ENCODE measurements at places on chromosomes 11 and 22. TPM values are rescaled to one million over a fixed set of nuclear protein-coding genes. Genes with fewer than 3 reads are reported as not detected.
A peak's percentile ranks its signal among the peaks of the same experiment; 100 is the strongest.

- peak; percentile 20 for DNase-seq
Measured at GRCh38 chr11:111391328-111392124, 12.5 kb upstream of the POU2AF1 start.

Gene TM7SF2
- 10.0 TPM for total RNA-seq

DNA sequence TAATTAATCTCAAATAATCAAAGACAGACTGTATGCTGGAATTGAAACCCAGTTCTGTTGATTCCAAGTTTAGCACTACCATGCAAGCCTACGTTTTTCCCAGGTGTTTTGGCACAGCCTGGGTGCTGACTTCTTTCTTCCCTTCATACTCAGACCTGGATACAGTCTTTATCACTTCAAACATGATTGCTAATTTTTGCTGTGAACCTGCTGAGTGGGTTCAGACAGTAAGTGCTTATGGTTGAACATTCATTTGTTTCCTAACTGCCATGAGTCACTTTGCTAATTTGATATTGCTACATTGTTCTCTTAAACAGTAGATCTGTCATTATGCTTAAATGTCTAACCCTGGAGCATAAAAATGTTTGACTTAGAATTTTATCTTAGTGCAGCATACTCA is 12.2 kb downstream of the PAAF1 start:
- DNase-seq, result peak; percentile 46

- no peak for DNase-seq
Measured at GRCh38 chr11:2706321-2706720, 6.5 kb upstream of the KCNQ1OT1 start.

DNA sequence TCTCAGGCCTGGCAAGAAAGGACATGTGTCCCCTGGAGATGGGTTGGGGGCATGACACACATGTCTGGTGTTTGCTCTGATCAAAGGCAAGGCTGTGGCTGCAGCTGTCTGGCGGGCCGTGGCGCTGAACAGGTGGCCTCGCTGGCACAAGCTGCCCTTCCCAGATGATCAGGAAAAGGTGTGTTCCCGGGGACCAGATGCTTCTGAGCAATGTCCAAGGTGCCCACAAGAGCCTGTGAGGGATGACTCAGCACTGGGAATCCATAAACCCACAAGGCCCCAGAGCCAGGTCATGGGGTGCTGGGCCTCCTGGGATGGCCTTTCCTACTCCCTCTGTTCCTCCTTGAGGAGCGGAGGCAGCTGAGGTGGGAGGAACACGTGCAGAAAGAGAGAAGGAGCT is 9.7 kb upstream of the LRP5 start:
- DNase-seq, result peak; percentile 12

Gene MGAT3
- total RNA-seq, result 0.27 TPM

DNA sequence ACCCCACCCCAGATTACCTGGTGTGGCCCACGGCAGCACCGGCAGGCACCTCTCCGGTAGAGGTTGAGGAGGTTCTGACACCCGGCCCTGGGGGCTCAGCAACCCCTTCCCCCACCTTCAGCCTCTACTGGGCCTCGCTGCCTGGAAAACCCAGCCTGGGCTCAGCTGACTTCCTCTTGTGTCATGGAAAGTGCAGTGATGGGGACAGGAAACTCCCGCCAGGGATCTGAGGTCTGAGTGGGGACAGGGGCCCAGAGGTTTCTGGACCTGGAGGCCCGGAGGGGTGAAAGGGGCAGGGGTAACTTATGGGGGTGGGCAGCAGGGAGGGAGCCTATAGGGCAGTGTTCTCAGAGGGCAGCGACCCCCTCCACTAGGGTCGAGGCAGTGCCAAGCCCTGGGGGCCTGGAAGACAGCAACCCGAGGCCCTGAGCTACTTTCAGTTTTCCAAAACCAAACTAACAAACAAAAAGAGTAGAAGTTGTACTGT is 10.0 kb upstream of the CD5 start:
- DNase-seq, result no peak

Gene LIPT2
- not detected for total RNA-seq

- DNase-seq, result peak; percentile 30
Measured at GRCh38 chr11:60914633-60915247, 782 bp downstream of the TMEM109 start.

DNA sequence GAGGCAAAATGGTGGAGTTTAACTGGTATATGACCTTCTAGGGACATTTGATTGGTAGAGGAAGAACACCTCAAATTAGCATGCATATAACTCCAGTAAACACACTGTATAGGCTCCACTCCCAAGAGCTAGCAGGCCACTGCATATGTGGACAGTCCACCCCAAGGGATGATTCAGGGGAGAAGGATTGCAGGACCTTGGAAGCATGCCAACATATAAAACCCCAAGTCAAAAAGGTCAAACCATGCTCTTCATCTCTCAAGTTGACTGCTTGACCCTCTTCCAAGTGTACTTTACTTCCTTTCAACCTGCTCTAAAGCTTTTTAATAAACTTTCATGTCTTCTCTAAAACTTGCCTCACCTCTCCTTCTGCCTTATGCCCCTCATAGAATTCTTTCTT is 459.9 kb upstream of the CCDC179 start:
- no peak for DNase-seq

DNA sequence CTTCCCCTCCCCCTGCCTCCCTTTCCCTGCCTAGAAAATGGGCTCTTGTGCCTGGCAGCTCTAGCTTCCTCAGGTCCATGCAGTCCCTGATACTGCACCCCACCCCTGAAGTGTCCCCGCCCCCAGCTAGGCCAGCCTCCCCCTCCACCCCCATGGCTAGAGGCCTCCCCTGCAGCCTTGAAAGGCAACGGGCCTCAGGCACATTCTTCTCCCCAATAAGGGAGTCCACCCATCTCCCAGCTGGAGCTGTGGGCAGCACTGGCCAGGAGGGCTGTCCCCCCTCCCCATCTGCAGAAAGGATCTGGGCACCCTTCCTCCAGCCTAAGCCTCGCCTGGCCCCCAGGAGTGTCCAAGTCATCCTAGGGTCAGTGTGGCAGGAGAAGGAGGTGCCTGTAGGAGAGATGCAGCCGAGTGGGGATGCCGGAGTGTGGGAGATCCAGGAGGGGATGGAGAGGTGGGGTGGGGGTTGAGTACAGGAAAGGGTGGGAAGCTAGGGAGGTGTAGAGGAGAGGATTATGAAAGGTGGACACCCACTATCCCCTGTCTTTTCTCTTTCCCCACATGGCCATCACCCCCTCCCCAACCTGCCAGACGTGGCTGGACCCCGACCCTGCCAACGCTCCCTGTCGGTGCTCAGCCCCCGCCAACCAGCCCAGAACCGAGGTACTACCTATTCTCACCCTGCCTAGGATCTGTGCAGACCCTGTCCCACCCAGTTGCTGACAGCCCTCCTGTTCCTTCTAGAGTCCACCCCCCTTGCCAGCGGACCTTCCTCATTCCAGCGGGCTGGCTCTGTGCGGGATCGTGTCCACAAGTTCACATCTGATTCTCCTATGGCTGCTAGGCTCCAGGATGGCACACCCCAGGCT is 9.3 kb downstream of the SMTN start:
- DNase-seq, result no peak

GRCh38 chr11:69280994-69281393 is 13.0 kb upstream of the MYEOV start:
- peak; percentile 78 for DNase-seq

DNA sequence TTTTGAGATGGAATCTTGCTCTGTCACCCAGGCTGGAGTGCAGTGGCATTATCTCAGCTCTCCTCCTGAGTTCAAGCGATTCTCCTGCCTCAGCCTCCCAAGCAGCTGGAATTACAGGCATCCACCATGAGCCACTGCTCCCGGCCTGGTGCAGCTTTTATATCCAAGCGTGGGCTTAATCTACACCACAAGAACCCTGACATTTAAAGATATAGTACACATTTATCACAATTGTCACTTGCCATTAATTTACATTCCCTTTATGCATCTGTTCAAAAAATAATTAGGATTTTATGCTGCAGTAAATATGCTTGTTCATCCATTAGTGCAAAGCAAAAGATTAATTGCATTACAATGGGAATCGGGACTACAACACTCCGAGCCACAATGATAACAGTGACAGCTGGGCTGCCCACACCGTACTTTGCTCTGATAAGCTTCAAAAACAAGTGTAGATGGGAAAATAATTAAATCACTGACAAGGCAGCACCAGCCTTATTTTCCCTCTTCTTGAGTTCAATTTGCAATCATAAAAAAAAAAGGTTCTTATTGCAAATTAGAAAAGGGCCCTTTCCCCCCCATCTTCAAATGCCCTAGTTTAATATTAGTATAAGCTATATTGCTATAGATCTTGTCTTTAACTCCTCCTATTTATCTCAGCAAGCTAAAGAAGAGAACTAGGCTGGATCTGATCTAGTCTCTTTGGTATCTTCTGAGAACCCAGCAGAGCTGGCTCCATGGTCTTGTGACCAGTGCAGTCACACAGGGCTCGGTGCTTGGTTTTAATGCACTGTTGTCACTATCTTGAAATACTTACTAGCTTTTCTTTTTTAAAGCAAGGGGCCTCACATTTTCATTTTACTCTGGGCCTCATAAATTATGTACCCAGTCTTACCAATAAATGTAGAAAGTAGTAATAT is 206.2 kb upstream of the LRRC4C start:
- DNase-seq, result no peak

- DNase-seq, result no peak
Measured at GRCh38 chr22:44566911-44567310, 68.9 kb upstream of the RTL6 start.

- no peak for DNase-seq
Measured at GRCh38 chr22:46457502-46458488, 79.6 kb downstream of the CELSR1 start.
